Caco-2 (cell line): ENCODE measurements at places on chromosomes 4 and X. TPM values are rescaled to one million over a fixed set of nuclear protein-coding genes. Genes with fewer than 3 reads are reported as not detected.

The NUDT10 gene
- total RNA-seq = not detected in 2 replicates

The SLC2A9 gene
- total RNA-seq = 17.5 and 21.0 TPM in 2 replicates

- no peak for DNase-seq
Measured at GRCh38 chr4:114658179-114658578, 59.6 kb downstream of the UGT8 start.

DNA sequence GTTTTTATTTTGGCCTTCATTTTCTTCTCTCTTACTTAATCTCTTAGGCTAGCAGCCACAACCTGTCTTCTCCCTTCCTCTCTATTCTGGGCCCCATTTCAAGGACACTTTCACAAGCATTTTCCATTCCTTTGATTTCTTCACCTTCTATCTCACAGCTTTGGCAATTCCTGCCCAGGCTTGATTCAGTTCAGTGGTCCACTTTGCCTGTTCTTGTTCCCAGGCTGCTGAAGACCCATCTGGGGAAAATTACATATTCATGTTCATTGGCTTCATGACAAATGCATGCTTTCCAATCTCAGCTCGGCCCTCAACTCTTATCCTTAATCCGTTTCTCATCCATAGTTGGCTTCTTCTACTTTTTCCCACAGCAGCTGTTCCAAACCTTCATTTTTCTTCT is 38.7 kb upstream of the LPAR4 start:
- DNase-seq = no peak

- DNase-seq = peak; percentile 44
Measured at GRCh38 chr4:30720021-30720660, at the start of gene PCDH7. Gene PCDH7, plus strand, starts transcription at chr4:30720369. Its CDS starts 1,054 bp downstream, at chr4:30721423.

GRCh38 chr4:108601532-108601931 is 18.8 kb upstream of the RPL34 start:
- no peak for DNase-seq
